ENCODE measurements at places on chromosomes 7 and 10.

GRCh38 chr10:11225935-11226334, 208.3 kb downstream of the CELF2 start:
- DNase-seq, result peak; percentile 33

- no peak for DNase-seq
These were observed 3.0 kb upstream of the CYP2W1 start for GRCh38 chr7:979886-980571.

DNA sequence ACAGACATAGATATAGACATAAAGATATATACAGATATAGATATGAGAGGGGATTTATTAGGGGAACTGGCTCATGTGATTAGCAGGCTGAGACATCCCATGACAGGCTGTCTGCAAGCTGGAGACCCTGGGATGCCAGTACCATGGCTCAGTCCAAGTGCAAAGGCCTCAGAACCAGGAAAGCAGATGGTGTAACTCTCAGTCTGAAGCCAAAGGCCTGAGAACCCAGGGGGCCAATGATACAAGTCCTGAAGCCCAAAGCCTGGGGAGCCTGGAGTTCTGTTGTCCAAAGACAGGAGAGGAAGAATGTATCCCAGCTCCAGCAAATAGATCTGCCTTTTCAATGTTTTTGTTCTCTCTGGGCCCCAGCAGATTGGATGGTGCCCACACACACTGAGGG, 5.5 kb downstream of the NCOA4 start:
- DNase-seq, result no peak

DNA sequence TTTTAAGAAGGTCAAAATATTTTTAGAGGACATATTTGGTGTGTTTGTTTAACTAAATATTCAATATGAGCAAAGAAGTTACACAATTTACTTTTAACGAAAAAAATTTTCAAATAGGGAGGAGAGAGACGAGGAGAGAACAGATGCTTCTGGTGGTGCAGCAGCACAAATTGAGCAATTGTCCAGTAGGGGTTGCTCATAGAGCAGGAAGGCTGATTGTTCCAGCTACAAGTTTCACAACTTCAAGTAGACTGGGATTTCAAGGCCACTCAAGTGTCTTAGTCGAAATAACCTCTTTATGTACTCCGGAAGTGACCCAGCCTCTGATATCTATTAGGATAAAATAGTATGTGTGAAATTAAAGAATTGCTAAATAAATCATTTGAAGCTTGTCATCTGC, 197.9 kb downstream of the HDAC9 start:
- no peak for DNase-seq

DNA sequence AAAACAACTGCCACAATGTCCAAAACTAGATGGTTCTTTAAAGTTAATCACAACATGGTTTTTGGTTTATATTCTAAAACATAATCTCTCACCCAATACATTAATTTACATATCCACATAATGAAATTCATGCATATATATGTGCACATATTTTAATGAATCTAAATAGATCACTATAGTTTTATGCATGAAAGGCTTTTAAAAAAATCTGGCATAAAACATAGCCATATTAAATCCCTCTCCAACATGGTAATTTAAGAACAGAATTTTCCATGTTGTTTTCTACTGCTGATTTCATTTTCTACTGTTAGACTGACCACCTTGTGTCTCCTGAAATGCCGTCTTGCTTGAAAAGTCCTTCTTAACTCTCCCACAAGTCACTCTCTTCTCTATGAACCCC, 196.1 kb upstream of the AOAH start:
- no peak for DNase-seq

GRCh38 chr7:127816354-127817190, 164.6 kb downstream of the SND1 start:
- no peak for DNase-seq

DNA sequence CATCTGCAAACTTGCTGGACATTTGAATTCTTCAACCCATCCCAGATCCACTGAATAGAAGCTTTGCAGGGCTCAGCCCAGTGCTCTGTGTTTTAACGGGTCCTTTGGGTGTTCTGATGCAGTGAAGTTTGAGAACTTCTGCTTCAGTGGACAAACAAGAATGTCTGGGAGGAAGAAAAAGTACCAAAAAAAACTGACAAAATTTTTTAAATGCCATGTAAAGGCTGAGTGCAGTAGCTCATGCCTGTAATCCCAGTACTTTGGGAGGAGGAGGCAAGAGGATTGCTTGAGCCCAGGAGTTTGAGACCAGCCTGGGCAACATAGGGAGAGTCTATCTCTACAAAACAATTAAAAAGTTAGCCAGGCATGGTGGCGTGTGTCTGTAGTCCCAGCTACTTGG, 51.8 kb upstream of the FRMD4A start:
- no peak for DNase-seq

Data from activated CD4-positive, alpha-beta T cell treated with anti-CD3 and anti-CD28 coated beads for 1 hour (primary cell).